Esophagus squamous epithelium (tissue), 5 donors: ENCODE measurements at places on chromosomes 13 and 19.

- DNase-seq: no peak
Observed at GRCh38 chr19:19948800-19949199, 48.1 kb downstream of the ZNF93 start.

DNA sequence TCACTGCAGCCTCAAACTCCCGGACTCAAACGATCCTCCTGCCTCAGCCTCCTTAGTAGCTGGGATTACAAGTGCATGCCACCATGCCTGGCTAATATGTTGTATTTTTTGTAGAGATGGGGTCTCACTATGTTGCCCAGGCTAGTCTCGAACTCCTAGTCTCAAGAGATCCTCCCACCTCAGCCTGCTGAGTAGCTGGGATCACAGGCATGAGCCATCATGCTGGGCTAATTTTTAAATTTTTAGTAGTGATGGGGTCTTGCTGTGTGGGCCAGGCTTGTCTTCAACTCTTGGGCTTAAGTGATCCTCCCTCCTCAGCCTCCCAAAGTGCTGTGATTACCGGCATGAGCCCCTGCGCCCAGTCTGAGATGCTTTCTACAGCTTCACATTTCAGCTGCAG lies 15.3 kb downstream of the ATCAY start:
- DNase-seq: no peak

GRCh38 chr13:23608701-23609413 lies 38.6 kb downstream of the TNFRSF19 start:
- no peak for DNase-seq

- DNase-seq: no peak
Observed at GRCh38 chr19:17497149-17497798, 14.2 kb upstream of the PGLS start.

- DNase-seq: no peak
Observed at GRCh38 chr13:112902669-112903068, 66.3 kb upstream of the MCF2L start.

DNA sequence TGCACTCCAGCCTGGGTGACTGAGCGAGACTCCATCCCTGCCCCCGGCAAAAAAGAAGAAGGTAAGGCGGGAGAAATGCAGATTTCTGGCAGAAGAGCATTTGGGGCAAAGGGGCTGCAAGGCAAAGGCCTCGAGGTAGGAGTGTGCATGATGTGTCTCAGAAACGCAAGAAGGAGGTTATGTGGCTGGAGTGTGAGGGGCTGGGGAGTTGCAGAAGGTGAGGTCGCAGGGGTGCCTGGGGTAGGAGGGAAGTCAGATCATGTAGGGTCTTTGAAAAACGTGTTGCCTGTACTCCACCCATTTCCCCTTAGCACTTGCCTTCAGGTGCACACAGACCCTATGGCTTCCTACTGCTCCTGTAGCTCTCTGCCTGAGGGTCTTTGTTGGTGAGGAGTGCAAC lies 29.9 kb downstream of the KCTD15 start:
- DNase-seq: no peak

DNA sequence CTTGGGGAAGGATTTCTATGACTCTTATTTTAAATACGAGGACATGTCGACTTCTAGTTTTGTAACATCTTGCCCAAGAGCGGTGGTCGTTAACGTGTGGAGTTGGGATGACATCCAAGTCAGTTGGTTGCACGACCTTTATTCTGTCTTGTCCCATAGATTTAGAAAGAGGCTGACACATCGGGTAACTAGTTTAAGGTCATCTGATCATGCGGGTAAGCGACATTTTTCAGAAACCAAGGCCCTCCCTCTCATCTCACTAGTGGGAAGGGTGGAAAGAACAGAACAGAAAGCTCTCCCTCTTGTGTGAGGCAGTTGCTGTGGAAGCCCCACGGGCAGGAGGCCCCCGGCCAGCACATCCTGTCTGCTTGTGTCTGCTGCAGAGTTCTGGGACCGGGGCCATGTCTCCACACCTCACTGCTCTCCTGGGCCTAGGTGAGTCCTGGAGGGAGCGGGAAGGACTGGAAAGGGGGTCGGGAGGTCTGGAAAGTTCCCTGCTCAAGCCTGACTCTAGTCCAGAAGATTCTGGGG lies at the start of gene LAIR2:
LAIR2 (plus strand) TSS at position 314 of the 531 bp plus-strand sequence; CDS start at position 402, 88 bp downstream.
- DNase-seq: no peak

- no peak for DNase-seq
Observed at GRCh38 chr13:20465218-20465879, 60.3 kb downstream of the CRYL1 start.

DNA sequence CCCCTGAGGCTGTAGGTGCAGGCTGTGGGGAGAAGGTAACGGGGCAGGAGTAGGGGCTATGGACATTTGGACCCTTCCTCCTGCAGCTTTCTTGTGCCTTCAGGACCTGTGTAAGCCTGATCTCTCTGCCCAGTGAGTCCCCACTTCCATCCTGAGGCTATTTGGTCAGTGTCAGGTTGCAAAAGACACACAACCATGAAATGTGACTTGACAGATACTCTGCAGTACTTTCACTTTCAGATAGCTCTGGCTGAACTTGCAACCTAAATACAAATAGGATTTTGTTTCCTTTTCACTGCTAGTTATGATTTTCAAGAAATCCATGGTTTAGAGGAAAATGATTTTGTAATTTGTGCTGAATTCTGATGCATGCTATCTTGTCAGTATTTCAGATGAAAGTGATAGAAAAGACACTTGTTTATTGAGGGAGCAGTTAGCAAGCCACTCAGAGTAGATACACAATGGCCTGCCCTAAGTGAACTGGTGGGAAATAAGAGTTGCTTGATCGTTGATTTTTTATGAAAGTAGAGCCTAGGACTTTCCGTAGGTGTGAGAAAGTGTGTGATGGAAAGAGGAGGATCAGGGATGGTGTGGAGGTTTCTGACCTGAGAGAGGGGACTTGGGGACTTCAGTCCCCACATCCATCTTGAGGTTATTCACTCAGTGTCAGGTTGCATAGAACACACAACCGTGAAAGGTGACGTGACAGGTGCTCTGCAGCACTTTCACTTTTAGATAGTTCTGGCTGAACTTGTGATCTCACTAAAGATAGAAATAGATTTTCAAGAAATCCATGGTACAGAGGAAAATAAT lies 18.1 kb upstream of the EID2 start:
- DNase-seq: no peak

DNA sequence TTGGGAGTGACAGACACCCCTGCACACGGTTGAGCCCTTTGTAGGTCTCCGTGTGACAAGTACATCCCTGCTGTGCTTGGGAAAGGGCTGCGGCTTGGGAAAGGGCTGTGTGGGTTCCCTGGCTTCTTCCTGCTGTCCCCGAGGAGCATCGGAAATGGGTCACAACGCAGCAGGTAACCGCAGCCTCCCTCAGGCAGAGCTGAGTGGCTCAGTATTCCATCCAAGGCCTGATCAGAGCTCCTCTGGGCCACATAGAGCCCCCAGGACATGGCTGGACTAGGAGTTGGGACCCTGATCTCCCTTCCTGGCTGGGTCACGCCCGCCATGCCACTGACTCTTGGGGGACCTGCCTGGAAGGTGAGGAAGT lies 16.3 kb downstream of the TECR start:
- DNase-seq: no peak

DNA sequence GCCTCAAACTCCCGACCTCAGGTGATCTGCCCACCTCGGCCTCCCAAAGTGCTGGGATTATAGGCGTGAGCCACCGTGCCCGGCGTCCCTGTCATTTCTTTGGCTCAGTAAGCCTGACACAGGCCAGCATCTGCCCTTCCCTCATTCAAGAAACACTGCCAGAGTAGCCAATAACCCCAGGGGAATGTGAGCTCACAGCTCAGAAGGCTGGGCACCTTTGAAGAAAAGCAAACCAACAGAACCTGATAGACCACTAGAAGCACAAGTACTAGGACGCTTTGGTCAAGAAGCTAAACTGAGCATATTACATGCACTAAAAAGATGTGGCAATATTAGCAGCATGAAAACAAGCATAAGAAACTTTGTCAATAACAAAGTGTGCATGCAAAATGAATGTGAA lies 14.2 kb downstream of the SIGLEC5 start:
- no peak for DNase-seq

DNA sequence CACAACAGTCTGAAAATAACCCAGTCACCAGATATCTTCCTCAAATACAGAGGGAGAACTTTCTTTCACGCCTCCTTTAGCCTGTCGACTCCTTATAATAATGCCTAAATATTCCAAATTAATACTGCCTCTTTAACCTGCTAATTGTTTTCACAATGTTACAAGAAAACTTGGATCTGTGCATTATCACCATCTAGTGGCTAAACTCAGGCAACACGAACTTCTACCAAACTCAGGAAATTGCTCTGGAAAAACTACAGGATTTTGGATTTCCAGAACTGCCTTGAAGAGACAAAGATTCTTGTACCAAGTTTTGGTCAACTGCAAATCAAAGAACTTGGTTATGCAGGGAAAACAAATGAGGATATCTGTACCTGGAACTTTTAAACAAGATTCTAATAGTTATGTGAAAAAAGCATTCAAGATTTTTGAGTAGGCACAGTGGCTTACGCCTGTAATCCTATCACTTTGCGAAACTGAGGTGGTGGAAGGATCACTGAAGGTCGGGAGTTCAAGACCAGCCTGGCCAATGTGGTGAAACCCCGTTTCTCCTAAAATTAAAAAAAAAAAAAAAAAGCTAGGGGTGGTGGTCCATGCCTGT lies 10.8 kb downstream of the CLN5 start:
- DNase-seq: no peak

- DNase-seq: no peak
Observed at GRCh38 chr19:33085570-33086128, 4.7 kb downstream of the GPATCH1 start.

- no peak for DNase-seq
Observed at GRCh38 chr13:99977334-99977911, 4.2 kb upstream of the ZIC2 start.

GRCh38 chr13:25046985-25047511 lies 48.9 kb upstream of the PABPC3 start:
- no peak for DNase-seq

GRCh38 chr19:47518139-47518538 lies 3.3 kb upstream of the NAPA start:
- DNase-seq: no peak

GRCh38 chr13:82062772-82063171 lies 1721.8 kb upstream of the SPRY2 start:
- DNase-seq: no peak

DNA sequence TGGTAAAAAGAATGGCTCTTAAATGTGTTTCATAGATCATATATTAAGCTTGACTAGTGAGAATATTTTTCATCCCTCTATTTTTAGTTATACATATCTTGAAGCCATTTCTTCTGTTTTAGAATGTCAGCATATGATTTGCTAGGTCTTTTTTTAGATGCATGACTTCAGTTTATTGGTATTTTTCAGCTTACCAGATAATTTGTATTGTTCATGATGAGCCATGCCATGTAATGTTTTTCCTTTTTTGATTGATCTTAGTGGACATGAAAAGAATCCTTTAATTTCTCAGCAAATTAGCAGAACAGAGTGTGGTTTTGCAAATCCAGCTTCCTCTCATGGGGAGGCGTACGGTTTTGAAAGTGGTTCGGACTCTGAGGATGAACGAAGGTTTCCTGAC lies 168.5 kb downstream of the LMO7 start:
- no peak for DNase-seq

- DNase-seq: no peak
Observed at GRCh38 chr19:43681821-43682220, 11.9 kb upstream of the PLAUR start.

GRCh38 chr19:28886708-28887107 lies 326.2 kb downstream of the UQCRFS1 start:
- DNase-seq: no peak

- no peak for DNase-seq
Observed at GRCh38 chr13:41562541-41563178, 105.3 kb downstream of the RGCC start.

- no peak for DNase-seq
Observed at GRCh38 chr13:77865622-77866021, 53.0 kb downstream of the EDNRB start.

- DNase-seq: no peak
Observed at GRCh38 chr13:90750021-90750420, 597.5 kb upstream of the MIR17HG start.

GRCh38 chr19:55795021-55795420 lies 26.1 kb downstream of the RFPL4AL1 start:
- no peak for DNase-seq

- no peak for DNase-seq
Observed at GRCh38 chr19:54319049-54319448, 6.1 kb upstream of the LILRA5 start.

DNA sequence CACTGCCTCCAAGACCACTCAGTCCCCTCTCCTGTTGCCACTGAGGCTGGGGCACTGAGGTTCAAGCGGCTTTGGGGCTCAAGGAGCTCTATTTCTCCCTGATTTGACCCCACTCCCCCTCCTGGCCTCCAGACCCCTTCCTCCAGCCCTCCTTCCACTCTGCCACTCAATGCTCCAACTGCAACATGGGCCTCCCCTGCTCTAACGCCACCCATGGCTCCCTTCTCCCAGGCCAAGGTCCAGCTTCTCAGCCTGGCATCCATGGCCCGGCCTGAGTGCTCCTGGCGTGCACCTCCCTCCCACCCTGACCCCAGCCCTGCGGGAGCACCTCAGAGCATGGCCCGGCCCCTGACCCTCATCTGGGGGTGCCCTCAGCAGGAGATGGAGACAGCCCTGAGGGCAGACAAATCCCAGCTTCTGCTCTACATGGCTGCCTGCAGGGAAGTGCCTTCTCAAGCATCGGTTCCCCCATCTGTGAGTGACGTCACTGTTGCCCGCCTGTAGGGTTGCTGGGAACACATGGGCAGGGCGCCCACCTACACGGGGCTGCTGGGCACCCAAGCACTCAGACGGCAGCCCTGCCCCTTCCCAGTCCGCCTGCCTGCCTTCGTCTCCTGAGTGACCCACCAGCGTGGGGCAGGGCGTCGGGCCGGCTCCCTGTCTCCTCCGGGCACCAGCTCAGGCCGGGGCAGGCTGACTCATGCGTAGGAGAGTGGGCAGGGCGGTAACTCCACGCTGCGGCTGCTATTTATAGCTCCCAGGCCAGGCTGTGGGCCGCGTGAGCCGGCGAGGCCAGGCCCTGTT lies 1.6 kb upstream of the DIRAS1 start:
- DNase-seq: no peak

DNA sequence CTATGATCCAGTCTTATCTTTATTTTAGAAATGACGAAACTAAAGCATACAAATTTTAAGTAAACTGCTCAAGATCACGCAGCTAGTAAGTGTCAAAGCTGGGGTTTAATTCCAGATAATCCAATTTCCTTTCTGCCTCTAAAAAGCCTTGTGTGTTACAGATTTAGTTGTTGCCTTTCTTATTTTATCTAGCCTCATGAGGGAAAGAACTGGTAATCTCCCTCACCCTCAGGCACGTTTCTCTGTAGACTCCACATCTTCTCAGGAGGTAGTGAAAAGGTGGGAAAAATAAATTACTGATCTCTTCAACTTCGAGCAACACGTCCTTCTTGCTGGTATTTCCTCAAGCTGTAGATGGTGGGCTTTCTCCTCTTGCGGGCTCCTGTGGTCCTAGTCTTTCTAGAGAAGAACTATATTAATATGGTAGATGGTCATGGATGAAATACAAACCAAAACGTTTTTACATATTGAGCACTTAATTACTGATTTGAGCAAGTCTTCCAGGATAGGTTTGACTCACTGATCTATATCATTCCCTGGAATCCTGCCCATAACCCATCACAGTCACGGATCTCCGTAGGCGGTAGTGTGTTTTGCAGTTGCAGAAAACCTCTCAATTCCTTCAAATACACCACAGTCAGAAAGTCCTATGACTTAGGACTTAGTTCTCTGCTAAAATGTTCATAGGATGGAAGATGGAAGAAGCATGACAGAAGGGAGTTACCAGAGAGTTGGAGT lies 519.5 kb downstream of the DCT start:
- no peak for DNase-seq

- DNase-seq: no peak
Observed at GRCh38 chr19:13684021-13684420, 80.3 kb upstream of the MRI1 start.
